ENCODE measurements at places on chromosomes 1 and 21.

DNA sequence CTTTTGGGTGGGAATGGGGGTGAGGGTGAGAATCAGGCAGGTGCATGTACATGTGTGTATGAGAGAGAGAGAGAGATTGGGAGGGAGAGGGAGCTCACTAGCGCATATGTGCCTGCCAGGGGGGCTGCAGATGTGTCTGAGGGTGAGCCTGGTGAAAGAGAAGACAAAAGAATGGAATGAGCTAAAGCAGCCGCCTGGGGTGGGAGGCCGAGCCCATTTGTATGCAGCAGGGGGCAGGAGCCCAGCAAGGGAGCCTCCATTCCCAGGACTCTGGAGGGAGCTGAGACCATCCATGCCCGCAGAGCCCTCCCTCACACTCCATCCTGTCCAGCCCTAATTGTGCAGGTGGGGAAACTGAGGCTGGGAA is 95.0 kb downstream of the EPHB2 start:
- no peak for DNase-seq

DNA sequence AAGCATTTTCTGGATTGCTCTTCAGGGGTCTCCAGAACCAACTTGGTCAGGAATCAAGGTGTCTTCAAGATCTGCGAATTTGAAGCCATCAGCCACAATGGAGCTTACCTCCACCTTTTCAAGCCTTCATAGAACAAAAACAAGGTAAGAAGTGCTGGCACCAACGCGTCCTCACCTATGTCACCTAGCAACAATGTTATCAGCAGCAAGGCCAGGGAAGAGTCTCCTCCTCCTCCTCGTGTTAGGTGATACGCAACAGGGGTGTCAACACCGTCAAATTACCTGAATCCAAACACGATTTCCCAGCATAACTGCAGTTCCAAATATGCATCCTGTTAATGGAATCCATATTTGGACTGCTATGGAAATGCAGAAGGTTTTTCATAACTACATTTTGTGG is 4.1 kb upstream of the TIAM1 start:
- DNase-seq = no peak

DNA sequence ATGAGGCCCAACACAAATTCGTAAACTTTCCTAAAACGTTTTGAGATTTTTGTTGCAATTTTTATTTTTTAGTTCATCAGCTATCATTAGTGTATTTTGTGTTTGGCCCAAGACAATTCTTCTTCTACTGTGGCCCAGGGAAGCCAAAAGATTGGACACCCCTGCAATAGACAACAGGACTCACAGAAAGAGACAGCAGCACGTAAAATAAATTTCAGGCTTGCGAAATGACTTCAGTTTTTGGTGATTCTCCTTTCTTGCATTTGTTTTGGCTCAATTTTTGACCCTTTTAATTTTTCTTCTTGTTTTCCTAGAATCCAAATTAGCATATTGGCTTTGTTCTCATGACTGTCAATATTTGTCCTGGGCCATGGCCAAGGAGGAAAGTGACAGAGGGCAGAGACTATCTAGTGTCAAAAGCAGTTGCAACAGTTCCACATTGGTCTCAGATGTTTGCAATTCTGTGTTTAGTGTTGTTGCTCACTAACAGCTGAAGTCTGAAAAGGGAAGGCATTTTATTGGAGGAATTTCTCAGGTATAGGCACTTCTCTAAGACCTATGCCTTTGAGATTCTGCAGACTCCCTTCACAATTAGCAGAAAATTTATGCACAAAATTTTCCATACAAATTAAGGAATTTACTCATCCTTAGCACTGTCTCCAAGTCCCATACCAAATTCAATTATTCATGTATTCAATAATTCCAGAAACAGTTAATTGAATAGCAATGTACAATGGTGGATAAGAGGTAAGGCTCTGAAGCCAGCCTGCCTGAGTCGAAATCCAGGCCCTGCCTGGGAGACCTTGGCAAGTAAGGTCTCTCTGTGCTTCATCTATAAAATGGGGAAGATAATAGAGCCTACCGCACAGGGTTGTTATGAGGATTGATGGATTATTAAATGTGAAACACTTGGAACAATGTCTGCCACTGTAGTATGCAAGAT is 160.9 kb upstream of the IVNS1ABP start:
- DNase-seq = no peak

DNA sequence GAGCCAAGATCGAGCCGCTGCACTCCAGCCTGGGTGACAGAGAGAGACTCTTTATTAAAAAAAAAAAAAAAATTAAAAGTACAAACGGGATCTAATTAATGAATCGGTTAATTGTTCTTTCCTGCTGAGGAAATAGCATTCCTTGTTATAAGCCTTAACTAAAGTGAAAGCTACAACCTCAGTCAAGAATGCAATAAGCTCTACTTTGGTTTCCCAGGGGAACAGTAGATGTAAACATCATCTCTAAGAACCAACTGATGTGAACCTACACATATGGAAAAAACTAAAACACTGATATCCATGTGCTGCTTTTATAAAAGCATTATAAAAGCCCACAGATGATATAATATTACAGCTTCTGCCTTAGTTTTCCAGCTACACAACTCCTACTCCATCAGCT is 41.9 kb downstream of the LPGAT1 start:
- no peak for DNase-seq

GRCh38 chr1:53111693-53112092 is 30.7 kb downstream of the SLC1A7 start:
- no peak for DNase-seq

GRCh38 chr1:56227401-56227800 is 352.0 kb downstream of the PLPP3 start:
- DNase-seq = no peak

- DNase-seq = no peak
These were observed 82.4 kb downstream of the PTPRU start for GRCh38 chr1:29318724-29319123.

GRCh38 chr1:156479093-156480015 is 21.2 kb downstream of the MEF2D start:
- DNase-seq = no peak

- no peak for DNase-seq
These were observed 3.3 kb upstream of the S1PR1 start for GRCh38 chr1:101233495-101233894.

GRCh38 chr1:17272646-17273045 is 23.7 kb downstream of the PADI3 start:
- DNase-seq = no peak

GRCh38 chr1:218694636-218695035 is 349.5 kb downstream of the TGFB2 start:
- no peak for DNase-seq

DNA sequence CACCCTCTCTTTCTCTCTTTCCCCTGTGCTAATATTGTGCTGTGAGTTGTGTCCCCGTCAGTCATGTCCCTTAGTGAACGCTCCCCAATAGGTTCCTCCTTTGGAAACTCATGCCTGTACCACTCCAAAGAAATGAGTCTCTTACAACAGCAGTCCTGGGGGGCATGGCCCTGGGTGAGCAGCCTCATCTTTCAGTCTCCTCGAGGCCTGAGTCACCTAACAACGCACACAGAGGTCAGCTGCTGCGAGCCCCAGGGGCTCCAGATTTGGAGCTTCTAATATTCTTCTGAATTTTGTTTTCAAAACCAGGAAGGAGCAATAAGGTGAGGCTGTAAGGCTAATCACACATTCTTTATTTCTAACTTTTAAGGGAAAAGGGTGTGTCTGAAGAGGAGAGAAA is 30.5 kb upstream of the ZBTB8A start:
- no peak for DNase-seq

GRCh38 chr1:160707236-160708064 is 4.2 kb downstream of the CD48 start:
- DNase-seq = no peak

DNA sequence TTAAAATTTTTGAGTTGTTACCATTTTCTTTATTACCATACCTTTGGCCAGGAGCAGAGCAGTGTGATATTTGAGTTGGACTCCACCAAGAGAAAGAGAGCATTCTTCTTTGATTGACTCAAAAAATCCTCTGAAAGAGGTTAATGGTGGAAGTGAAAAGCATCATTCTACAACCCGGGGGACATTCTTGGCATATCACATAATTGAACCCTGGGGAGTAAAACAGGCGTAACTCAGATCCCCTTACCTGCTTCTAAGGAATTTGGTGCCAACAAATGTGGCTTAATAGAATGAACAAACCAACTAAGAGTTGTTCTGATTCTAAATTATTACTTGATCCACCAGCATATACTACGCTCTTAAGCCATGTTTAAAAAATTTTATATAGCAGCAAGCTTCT is 351.1 kb upstream of the DEPDC1 start:
- DNase-seq = no peak

DNA sequence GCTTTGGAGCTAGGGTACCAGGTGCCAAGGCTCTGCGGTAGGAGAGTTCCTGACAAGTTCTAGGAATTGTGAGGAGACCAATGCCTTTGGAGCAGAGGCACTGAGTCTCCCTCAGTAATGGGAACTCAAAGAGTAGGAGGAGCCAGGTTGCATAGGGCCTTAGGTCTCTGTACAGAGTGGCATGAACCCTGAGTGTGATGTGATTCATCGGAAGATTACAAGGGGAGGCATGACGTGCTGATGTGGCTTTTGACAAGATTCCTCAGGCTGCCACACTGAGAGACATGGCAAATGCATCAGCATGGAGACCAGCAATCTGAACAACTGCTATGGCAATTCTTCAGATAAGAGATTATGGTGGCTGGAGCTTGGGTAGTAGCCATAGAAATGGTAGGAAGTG is 94.6 kb upstream of the SLC44A3 start:
- DNase-seq = no peak

DNA sequence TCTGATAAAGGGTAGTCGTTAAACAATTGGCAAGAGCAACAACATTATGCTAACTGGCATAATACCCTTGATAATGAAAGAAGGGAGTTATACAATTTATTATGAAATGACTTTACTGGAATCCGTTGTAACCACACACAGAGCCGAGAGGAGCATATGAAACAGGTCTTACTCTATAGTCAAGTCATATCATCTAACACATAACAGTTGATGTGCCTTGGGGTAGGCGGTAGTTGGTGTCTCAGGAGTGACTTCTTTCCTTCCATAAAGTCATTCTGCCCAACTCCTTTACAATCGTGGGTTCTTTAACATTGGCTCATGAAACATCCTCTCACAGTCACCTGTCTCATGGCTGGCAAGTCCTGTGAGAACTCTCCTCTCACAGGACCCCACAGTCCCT is 225.2 kb downstream of the LTN1 start:
- no peak for DNase-seq

DNA sequence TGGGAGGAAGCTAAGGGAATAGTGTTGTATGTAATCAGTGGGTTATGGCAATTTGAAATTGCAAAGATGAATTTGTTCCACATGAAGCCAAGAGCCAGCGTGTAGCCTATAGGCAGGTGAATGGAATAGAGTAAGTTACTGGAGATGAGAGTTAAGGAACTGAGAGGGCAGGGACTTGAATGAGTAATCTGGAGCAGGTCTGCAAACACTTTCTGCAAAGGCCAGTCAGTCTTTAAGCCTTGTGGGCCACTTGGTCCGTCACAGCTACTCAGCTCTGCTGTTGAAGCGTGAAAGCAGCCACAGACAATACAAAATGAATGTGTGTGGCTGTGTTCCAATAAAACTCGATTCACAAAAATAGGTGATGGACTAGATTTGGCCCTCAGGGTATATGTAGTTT is 29.2 kb downstream of the SZT2 start:
- DNase-seq = no peak

DNA sequence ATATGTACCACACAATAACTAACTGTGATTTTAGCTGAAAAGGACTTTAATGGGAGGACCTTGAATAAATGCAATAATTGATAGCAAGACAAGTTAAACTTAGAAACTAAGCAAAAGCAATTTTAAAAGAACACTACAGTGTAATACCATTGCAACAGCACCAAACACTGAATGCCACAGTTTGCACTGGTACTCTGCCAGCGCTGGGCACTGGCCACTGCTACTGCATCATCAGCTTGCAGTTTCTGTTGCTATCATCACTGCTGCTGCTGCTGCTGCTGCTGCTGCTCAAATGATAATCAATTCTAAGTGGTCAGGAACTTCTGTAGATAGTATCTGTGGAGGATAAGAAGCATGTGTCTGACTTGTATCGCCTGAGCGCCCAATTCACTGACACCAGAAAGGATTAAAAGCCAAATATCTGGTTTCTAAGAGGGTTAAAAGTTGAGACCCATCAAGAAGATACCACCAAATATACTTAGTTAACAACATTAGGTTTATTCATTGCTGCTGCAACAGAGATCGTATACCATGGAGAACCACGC is 306.9 kb downstream of the LRRC40 start:
- no peak for DNase-seq

GRCh38 chr1:27353166-27353565 is 11.3 kb downstream of the SYTL1 start:
- DNase-seq = no peak

DNA sequence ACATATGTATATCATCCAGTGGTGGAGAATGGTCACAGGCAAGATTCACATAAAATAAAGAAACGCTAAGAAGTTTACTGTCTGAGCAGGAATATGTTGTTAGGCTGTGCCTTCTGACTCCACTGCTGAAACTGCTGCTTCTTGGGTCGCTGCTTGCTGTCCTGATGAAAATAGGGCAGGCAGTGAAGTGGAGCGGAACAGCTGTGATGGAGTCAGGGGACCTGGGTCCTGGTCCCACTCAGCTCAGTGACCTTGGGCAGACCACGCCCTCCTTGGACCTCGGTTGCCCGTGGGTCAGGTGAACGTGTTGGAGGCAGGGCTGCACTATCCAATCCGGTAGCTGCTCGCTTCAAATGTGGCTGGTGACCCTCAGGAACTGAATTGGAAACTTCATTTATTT is 33.4 kb upstream of the IFFO2 start:
- no peak for DNase-seq

- no peak for DNase-seq
These were observed 397.7 kb downstream of the HLX start for GRCh38 chr1:221276896-221277409.

GRCh38 chr1:54934869-54935268 is 45.6 kb upstream of the TMEM61 start:
- DNase-seq = no peak

- no peak for DNase-seq
These were observed 117.3 kb upstream of the KLHDC7A start for GRCh38 chr1:18363436-18363835.

GRCh38 chr1:203513585-203514031 is 19.7 kb downstream of the OPTC start:
- DNase-seq = no peak

DNA sequence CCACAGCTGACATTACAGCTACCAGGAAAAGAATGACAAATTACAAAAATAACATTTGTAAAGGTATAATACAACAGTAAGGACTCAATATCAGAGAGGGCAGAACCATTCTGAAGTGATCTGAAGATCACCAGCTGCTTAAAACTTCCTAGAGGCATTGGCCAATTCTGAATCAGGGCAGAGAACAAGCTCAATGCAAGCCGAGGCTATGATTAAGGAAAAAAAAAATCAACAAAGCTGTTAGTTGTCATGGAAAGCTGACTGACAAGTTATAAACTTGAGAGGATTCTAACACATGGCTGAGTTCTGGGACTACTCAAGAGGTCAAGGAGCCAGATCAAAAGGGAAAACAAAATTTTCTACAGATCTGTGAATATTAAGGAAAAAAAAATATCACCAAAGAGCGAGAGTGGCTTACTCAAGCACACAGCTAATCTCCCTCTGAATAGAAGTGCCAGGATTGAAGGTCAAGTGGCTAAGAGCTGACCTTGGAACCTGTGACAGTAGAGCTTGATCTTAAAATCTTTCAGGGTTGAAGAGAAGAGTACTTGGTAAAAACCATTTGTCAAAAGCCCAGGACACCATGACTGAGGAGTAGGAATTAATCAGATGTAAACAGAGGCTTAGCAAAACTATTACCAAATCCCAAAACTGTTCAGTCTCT is 383.4 kb downstream of the USP25 start:
- no peak for DNase-seq

Data from cerebellar nuclear complex (tissue), 1 donor.